BE2C (cell line): ENCODE measurements at places on chromosomes 16 and 17.

GRCh38 chr16:5738586-5738985 lies 641.0 kb upstream of the EEF2KMT start:
- no peak for DNase-seq

- DNase-seq, result no peak
Measured at GRCh38 chr17:77151186-77151585, 10.4 kb downstream of the SEC14L1 start.

DNA sequence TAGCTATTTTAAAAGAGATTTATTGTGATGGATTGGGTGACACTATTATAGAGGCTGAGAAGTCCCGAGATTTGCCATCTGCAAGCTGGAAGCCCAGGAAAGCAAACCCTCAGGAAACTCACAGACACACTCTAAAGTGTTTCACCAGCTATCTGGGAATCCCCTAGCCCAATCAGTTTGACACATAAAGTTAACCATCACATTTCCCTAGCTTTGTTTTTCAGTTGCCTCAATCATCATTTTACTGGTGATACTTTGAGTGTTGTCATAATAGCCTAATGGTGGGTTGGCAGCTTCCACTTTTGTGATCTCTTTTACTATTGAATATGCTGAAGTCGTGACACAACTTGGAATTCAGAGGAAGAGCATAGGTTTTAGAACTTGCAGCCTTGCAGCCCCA lies 1.8 kb downstream of the SGF29 start:
- DNase-seq, result no peak

DNA sequence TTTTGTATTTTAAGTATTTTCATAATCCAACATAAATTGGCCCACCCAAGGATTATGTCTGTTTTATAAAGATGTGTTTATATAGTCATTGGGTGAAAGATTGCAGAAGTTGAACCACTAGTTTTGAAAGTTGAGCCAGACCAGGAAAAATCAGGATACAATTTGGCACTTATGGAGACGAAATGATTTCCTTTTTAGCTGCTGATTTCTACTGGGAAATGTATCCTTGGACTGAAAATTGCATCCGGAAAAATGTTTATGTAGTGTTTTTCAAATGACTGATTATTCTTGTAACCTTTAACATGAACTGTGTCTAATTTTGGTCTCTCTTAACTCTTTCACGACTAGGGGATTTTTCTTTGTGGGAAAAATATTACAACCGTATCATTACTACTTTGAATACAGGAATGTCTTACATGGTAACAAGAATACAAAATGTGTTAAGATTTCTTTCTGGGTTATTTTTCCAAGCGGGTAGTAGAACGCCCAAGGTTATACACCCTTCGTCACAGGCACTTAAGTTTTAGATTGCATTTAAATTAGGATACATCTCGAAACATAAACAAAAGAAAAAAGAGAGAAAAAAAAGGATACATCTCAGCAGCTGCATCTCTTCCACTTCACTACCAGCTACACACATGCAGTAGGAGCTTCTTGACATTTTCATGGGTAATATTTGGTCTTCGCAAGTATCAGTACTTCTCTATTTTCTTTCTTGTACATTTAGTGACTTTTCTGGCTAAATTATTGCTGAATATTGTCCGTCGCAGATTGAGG lies 273.0 kb upstream of the TBX2 start:
- no peak for DNase-seq

DNA sequence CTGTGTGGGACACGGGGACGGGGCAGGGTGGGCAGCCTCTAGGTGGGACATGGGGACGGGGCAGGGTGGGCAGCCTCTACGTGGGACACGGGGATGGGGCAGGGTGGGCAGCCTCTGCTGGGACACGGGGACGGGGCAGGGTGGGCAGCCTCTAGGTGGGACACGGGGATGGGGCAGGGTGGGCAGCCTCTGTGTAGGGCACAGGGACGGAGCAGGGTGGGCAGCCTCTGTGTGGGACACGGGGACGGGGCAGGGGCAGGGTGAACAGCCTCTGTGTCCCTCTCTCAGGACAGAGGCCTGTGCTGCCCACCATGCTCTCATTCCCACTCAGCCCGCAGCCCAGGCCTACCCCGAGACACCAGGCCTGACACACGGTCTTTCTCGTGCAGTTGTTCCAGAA lies 16.9 kb upstream of the MRPL38 start:
- no peak for DNase-seq

GRCh38 chr17:50458270-50458669 lies 10.4 kb downstream of the CHAD start:
- DNase-seq, result no peak

DNA sequence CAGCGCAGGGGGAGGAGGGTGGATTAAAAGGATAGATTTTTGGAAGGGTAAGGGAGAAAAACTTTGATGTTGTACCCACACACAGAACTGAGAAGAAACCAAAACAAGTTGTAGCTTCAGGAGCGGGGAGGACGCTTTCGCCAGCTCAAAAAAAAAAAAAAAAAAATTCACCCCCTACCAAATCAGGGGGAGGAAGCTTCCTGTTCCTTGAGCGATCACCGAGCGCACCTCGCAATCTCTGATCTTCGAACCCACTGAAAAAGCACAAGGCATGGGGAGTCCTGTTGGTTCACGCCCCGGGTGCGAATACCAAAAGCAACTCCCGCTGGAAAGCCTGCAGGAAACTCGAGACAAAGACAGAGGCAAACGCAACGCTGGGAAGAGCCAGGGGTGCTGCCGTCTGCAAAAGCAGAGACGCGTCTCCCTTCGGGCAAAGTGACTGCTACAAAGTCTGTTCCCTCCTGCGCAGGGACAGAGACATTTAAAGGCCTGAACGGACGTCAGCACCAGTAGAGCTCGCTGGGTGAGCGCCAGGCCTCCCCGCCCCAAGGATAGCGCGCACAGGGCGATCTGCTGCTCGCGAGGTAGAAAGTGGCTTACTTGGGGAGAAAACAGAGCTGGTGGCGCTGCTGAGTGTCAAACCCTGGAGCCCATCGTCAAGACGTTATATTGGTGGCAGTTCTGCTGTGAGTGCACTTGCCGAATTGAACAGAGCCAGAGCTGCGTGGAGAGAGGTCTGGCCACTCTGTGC lies 190.4 kb downstream of the USP22 start:
- DNase-seq, result no peak

- no peak for DNase-seq
Measured at GRCh38 chr16:30768583-30769181, 6.6 kb downstream of the RNF40 start.

DNA sequence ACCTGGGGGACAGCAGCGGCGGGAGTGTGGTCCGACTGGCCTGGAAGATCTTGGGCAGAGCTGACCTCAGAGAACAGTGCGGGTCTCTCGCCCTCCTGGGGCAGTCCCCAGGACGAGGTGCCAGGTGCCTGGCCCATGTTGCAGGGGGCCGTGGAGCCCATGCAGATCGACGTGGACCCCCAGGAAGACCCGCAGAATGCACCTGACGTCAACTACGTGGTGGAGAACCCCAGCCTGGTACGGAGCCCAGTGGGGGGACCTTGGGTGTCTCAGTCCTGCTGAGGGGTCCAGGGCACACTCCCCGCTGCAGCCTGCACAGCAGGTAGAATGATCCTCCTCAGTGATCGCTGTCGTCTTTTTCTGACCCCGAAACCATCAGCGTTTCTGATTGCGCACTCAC lies 1.4 kb downstream of the GPS1 start:
- no peak for DNase-seq

GRCh38 chr17:78383725-78384471 lies 5.4 kb downstream of the PGS1 start:
- no peak for DNase-seq

DNA sequence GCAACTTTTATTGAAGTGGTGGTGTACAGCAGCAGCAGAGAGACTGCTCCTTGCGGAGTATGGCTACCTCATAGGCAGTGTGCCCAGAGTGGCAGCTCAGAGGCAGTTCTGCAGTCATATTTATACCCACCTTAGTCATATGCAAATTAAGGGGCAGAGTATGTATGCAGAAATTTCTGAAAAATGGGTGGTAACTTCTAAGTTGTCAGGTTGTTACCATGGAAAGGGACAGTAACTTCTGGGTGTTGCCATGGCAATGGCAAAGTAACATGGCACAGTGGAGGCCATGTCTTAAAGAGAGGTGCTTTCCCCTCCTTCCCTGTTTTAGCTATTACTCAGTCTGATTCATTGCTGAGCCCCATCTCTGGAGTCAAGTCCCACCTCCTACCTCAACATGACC lies 53.4 kb downstream of the MEOX1 start:
- DNase-seq, result no peak

DNA sequence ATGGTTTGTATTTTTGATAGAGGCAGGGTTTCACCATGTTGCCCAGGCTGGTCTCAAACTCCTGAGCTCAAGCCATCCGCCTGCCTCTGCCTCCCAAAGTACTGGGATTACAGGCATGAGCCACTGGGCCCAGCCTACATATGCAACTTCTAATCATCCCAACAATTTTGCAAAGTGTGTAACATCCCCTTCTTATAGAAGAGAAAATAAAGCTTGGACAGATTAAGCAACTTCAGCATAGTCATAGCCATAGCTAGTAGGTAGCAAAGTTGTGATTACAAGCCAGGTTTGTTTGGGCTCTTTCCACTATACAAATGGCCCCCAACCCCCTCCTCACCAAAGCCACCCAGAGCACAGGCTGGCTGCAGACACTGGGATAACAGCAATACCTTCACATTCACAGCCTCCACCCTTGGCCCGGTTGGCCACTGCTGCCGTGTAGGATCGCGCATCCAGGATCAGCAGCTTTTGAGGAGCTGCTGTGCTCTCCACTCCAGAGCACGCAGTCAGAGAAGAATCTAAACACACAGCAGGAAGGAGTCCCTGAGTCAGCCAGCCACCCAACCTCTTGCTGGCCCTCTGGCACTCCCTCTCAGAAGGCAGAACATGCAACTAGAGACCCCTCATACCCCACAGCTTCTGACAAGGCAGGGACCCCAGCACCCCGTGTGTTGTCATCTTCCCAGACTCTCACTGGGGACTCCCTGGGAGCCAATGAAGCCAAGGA lies 7.9 kb downstream of the MTMR4 start:
- DNase-seq, result no peak

DNA sequence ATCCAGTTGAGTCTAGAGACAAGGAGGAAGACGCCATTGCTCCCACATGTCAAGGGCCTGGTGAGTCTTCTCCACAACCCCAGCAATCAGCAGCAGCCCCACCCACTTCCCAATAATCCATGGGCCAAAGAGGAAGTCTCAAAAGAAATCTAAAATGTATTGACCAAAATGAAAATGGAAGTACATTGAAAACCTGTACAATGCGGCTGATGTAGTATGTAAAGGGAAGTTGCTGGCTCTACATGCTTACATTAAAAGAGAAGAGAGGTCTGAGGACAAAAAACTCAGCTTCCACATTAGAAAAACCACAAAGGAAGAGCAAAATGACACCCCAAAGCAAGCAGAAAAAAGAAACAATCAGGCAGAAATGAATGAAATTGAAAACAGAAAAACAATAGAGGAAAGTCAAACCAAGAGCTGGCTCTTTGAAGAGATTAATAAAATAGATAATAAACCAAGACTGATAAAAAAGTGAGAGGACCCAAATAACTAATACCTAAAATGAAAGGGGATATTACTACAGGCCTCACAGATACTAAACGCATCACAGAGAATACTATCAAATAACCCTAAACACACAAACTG lies 100.6 kb upstream of the METRNL start:
- no peak for DNase-seq

- DNase-seq, result no peak
Measured at GRCh38 chr17:12178644-12179330, 158.1 kb downstream of the MAP2K4 start.

DNA sequence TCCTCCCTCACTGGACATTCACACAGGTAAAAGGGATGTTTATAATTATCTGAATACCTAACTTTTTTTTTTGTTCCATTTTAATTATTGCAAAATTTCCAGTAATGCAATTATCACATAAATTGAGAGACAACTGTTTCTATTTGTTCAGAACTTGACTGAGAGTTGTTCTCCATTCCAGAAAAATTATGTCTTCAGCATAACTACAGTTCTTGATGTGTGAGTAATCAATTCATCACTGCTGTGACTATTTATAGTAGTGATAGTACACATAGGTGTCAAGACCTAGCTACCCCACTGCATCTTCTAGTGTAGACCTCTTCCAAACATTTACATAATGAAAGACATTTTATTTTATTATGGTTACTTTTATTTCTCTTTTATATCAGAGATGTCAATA lies 5.8 kb upstream of the TNRC6A start:
- no peak for DNase-seq
